ENCODE measurements at places on chromosomes 5 and 9. TPM values are rescaled to one million over a fixed set of nuclear protein-coding genes. Genes with fewer than 3 reads are reported as not detected.

DNA sequence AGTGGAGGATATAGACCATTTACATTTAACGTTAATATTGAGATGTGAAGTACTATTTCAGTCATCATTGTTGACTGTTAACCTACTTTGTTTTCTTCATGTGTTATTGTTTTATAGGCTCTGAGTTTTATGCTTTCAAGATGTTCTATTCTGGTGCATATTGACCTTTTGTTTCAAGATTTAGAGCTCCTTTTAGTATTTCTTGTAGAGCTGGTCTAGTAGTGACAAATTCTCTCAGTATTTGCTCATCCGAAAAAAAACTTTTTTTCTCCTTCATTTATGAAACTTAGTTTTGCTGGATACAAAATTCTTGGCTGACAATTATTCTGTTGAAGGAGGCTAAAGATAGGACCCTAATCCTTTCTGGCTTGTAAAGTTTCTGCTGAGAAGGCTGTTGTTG lies 91.3 kb downstream of the INVS start:
- H3K27me3 ChIP-seq, result no peaks in the 10 kb centered on the region
- no peaks in the 10 kb centered on the region for H3K36me3 ChIP-seq
- no peak overlapping the region for H3K27ac ChIP-seq
- H3K4me3 ChIP-seq, result no peak overlapping the region

BTF3 gene
- total RNA-seq, result 937 TPM

- peak overlapping the region; percentile 65 for H3K4me3 ChIP-seq
- peaks cover 72% of the 10 kb centered on the region for H3K4me1 ChIP-seq
- H3K36me3 ChIP-seq, result peaks cover 22% of the 10 kb centered on the region
- no peak for DNase-seq
- no peaks in the 10 kb centered on the region for H3K27me3 ChIP-seq
- H3K27ac ChIP-seq, result no peak overlapping the region
Observed at GRCh38 chr5:107572715-107573368, 97.9 kb downstream of the EFNA5 start.

DNA sequence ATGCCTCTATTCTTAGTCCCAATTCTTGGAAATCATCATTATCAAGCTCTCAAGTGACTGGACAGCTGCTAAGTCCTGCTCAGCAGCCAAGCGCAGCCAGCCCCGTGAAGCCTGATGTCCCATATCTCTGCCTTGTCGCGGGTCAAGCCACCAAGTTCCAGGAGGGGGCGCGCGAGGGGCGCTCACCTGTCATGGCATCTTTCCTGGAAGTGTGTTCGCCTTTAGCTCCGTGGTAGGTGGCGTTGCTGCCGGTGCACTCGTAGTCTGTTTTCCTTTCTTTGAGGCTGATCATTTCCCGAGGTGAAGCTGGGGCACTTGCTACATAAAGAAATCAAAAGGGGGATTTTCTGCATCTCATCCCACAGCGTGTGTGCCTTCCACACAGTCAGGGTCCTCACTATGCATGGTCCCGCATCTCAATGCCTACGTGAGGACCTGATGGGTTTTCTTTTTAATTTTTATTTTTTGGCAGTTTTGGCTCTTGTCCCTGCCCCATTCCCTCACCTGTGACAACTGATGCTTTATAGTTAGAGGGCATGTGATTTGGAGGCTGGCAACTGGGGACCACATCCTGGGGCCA lies 227.0 kb upstream of the DAP start:
- peak; percentile 70 for DNase-seq
- peaks cover 5% of the 10 kb centered on the region for H3K4me1 ChIP-seq
- H3K4me3 ChIP-seq, result no peak overlapping the region
- no peak overlapping the region for H3K27ac ChIP-seq
- H3K36me3 ChIP-seq, result no peaks in the 10 kb centered on the region

- H3K4me1 ChIP-seq, result no peaks in the 10 kb centered on the region
- H3K36me3 ChIP-seq, result no peaks in the 10 kb centered on the region
Observed at GRCh38 chr5:133657036-133657435, 44.7 kb upstream of the FSTL4 start.

DNA sequence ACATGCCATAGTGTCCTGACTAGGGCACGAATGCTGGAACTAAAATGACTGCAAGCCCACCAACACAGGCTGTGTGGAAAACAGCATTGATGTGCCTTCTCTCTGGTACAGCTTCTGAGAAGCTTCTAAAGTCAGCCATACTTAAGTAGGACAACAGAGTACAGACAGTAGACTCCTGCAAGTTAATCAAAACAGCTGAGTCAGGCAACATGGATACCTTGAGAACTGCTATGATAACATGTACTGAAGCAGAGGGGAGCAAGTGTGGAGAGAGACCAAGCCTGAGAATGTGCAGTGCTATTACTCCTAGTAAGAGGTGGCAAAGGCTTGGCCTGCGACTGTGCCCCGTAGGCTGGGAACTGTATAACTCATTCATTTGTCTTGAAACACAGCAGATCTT lies 2.5 kb downstream of the ISCA1 start:
- peak overlapping the region; percentile 60 for H3K4me3 ChIP-seq
- H3K27ac ChIP-seq, result no peak overlapping the region
- H3K27me3 ChIP-seq, result no peaks in the 10 kb centered on the region

- peaks cover 28% of the 10 kb centered on the region for H3K27me3 ChIP-seq
- peaks cover 21% of the 10 kb centered on the region for H3K4me1 ChIP-seq
- peak overlapping the region; percentile 43 for H3K27ac ChIP-seq
Observed at GRCh38 chr5:181133610-181134231, 2.8 kb upstream of the OR2V1 start.

SHISAL2B gene
- total RNA-seq, result not detected

ZNF366 gene
- not detected for total RNA-seq

- no peaks in the 10 kb centered on the region for H3K27me3 ChIP-seq
- H3K4me1 ChIP-seq, result peaks cover 18% of the 10 kb centered on the region
- peak overlapping the region; percentile 57 for H3K27ac ChIP-seq
- peak; percentile 56 for DNase-seq
Observed at GRCh38 chr5:157520911-157521703, 54.5 kb downstream of the ADAM19 start.

DNA sequence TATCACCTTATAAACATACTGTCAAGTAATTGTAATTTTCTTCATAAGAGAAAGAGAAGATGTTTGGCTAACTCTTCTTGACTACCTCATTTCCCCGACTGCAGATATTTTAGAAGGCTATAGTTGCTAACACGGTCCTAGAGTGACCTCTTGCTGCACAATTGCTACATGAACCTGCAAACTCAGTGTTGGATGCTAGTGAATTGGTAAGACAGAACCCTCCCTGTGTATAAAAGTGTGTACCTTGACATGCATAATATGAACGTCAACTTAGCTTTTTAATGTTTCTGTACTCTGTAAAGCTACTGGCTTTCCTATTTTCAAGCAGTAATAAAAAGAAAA lies 46.7 kb upstream of the CER1 start:
- no peaks in the 10 kb centered on the region for H3K36me3 ChIP-seq
- no peaks in the 10 kb centered on the region for H3K4me1 ChIP-seq
- peak; percentile 48 for DNase-seq
- H3K4me3 ChIP-seq, result no peak overlapping the region

- no peak overlapping the region for H3K27ac ChIP-seq
- no peaks in the 10 kb centered on the region for H3K36me3 ChIP-seq
- H3K4me1 ChIP-seq, result no peaks in the 10 kb centered on the region
Observed at GRCh38 chr9:88046542-88046941, 72.2 kb upstream of the CDK20 start.

- peaks cover 6% of the 10 kb centered on the region for H3K4me1 ChIP-seq
- no peak overlapping the region for H3K4me3 ChIP-seq
- no peaks in the 10 kb centered on the region for H3K36me3 ChIP-seq
Observed at GRCh38 chr9:20200581-20200980, 411.7 kb upstream of the SLC24A2 start.

DNA sequence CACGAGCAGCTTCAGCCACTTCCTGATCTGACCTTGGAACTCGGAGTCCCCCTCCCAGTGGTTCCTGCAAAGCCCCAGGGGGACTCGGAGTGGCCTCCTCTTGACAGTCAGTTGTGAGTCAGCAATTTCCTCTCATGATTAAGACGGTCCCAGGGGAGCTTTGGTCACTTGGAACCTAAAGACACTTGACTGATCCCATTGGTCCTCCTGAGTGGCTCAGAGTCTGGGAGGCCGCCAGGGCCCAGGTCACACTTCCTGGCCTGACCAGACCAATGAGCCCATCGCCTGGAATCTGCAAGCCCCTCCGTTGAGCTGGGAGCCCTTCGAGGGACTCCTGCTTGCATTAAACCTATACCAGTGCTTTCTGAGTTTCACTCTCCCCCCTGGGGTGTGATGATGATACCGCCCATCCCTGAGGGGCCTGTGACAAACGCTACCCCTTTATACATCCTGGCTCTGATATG lies 29.1 kb downstream of the TSPAN17 start:
- no peaks in the 10 kb centered on the region for H3K4me1 ChIP-seq
- no peak overlapping the region for H3K27ac ChIP-seq
- no peak overlapping the region for H3K4me3 ChIP-seq
- peak; percentile 58 for DNase-seq

DNA sequence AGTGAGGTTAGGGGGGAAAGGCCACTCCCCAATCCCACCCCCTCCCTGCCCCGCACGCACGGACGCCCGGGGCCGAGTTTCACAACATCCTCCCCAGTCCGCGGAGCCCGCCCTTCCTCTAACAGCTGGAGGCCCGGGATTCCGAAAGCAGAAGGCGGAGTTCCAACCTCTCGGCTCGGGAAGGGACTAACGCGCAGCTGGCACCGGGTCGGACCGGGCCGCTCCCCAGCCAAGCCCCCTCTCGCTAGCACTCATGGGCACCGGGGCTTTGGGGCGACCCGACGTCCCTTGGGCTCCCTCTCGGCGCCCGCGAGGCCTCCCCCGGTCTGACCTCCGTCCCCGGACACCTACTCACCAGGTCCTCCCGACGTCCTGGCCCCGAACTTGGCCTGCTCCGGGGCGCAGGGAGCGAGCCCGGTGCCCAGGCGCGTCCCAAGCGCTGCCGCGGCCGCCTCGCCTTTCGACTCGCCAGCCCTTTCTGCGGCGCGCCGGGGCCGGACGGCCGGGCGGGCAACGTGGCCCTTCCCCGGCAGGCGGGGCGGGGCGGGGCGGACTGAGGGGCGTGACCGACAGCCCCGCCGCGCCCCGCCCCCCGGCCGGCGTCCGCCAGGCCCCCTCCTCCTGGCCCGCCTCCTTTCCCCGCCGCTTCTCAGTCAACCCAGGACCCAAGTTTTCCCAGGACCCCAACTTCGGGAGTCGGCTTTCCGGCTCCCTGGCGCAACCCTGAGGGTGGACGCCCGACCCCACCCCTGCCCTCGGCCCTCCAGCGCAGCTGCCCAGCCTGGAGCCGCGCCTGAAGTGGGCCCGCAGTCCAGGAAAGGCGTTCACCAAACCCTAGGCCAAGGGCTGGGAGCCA lies at the start of gene MGAT1:
TSS of gene MGAT1 (minus strand) at position 482 of the 856 bp plus-strand sequence. CDS start 9,835 bp downstream, outside the sequence.
- DNase-seq, result peak; percentile 93
- H3K4me1 ChIP-seq, result peaks cover 61% of the 10 kb centered on the region
- H3K27ac ChIP-seq, result peak within 1 kb of the TSS; percentile 78
- H3K4me3 ChIP-seq, result peak within 1 kb of the TSS; percentile 75
- no peaks in the 10 kb centered on the region for H3K27me3 ChIP-seq

- no peaks in the 10 kb centered on the region for H3K27me3 ChIP-seq
- H3K4me3 ChIP-seq, result no peak overlapping the region
Observed at GRCh38 chr5:74017786-74018211, 391.8 kb downstream of the ARHGEF28 start.

ZNF658 gene
- total RNA-seq, result 5.3 TPM

DNA sequence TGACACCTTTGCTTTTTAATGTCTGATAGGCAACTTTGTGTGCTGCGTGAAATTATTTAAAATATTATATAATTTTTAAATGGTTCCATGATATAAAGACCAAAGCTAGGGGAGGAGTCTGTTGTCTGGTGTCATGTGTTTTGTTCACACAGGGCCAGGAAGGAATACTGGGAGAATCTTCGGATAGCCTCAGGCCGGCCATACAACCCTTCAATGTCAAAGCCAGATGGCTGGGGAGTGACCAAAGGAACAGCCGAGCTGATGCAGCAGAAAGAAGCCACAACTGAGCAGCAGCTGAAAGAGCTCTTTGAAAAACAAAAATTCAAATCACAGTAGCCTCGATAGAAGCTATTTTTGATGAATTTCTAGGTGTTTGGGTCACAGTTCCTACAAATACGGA lies 19.2 kb downstream of the BHMT start:
- H3K36me3 ChIP-seq, result peaks cover 5% of the 10 kb centered on the region
- H3K27ac ChIP-seq, result no peak overlapping the region
- no peak overlapping the region for H3K4me3 ChIP-seq
- no peak for DNase-seq
- peaks cover 12% of the 10 kb centered on the region for H3K4me1 ChIP-seq

IFNA13 gene
- not detected for total RNA-seq

DNA sequence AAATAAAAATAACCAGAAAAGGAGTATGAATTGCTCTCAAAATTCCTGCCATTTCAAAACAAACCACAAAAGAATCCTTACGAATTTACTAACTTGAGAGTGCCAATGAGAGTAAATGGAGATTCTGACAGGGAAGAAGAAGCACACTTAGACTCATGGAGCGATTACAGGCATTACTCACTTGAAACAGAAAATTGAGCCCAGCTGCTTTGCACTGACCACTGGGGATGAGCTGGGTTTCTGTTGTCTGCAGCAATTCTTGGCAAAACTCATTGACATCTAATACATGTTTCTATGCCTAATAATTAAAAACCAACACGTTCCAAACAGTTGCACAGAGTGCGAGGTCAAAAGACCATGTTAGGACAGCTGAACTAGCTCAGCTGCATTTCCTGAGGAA lies 731.6 kb downstream of the DNAH5 start:
- no peaks in the 10 kb centered on the region for H3K4me1 ChIP-seq
- no peak overlapping the region for H3K4me3 ChIP-seq
- H3K27me3 ChIP-seq, result no peaks in the 10 kb centered on the region
- H3K36me3 ChIP-seq, result no peaks in the 10 kb centered on the region
- no peak for DNase-seq
- no peak overlapping the region for H3K27ac ChIP-seq

DNA sequence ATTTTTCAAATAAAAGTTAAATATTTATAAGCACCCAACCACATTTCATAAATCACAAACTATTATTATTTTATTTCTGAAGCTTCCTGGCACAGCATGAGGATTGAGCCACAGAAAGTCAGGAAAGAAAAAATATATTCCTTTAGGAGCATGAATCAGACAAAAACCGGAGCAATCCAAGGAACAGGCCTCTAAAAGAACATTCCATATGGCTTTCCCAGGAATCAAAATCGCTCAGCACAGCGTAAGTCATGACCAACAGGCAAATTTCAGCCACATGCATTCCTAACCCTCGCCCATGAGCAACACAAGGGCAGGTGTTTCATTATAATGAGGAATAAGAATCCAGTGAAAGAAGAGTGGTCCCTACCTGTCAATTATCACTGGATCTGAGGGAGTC lies 26.7 kb downstream of the EBF1 start:
- no peaks in the 10 kb centered on the region for H3K4me1 ChIP-seq
- DNase-seq, result no peak
- H3K27ac ChIP-seq, result no peak overlapping the region
- H3K36me3 ChIP-seq, result no peaks in the 10 kb centered on the region
- H3K27me3 ChIP-seq, result peaks cover 25% of the 10 kb centered on the region
- no peak overlapping the region for H3K4me3 ChIP-seq

S1PR3 gene
- total RNA-seq, result 2.7 TPM

SLC28A3 gene
- total RNA-seq, result 0.77 TPM

- peaks cover 26% of the 10 kb centered on the region for H3K4me1 ChIP-seq
- DNase-seq, result no peak
- H3K27me3 ChIP-seq, result no peaks in the 10 kb centered on the region
- no peak overlapping the region for H3K4me3 ChIP-seq
- no peak overlapping the region for H3K27ac ChIP-seq
- H3K36me3 ChIP-seq, result no peaks in the 10 kb centered on the region
Observed at GRCh38 chr5:120528609-120529008, 64.5 kb downstream of the PRR16 start.

All from MCF 10A (cell line).